Right atrium auricular region (tissue), 2 donors: ENCODE measurements at places on chromosomes 5 and 9. TPM values are rescaled to one million over a fixed set of nuclear protein-coding genes. Genes with fewer than 3 reads are reported as not detected.

GRCh38 chr5:176837707-176838115 is 27.4 kb downstream of the UNC5A start:
- DNase-seq, result peak; percentile 62

DNA sequence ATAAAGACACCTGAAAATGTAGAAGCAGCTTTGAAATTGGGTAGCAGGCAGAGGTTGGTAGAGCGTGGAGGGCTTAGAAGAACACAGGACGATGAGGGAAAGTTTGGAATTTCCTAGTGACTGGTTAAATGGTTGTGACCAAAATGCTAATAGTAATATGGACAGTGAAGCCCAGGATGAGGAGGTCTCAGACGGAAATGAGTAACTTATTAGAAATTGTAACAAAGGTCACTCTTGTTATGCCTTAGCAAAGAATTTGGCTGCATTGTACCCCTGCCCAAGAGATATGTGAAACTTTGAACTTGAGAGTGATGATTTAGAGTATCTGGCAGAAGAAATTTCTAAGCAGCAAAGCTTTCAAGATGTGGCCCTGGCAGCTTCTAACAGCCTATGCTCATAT is 382.5 kb downstream of the KCNN2 start:
- no peak for DNase-seq

SPINK6 gene
- not detected for total RNA-seq

GFI1B gene
- total RNA-seq, result not detected

DNA sequence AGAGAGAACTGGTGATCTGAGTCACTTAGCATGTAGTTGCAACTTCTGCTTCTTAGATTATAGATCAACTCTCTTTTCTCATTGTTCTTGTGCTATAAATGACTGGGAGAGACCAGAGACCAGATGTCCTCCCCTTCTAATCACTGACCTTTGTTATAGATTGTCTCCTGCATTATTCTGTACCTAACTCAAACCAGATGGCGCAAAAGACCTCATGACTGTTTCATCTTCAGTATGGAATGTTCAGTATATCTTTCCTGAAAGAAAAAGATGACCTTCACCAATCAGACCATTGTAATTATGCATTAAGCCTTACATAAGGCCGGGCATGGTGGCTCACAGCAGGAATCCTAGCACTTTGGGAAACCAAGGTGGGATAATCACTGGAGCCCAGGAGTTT is 30.5 kb upstream of the ADAM19 start:
- no peak for DNase-seq

DNA sequence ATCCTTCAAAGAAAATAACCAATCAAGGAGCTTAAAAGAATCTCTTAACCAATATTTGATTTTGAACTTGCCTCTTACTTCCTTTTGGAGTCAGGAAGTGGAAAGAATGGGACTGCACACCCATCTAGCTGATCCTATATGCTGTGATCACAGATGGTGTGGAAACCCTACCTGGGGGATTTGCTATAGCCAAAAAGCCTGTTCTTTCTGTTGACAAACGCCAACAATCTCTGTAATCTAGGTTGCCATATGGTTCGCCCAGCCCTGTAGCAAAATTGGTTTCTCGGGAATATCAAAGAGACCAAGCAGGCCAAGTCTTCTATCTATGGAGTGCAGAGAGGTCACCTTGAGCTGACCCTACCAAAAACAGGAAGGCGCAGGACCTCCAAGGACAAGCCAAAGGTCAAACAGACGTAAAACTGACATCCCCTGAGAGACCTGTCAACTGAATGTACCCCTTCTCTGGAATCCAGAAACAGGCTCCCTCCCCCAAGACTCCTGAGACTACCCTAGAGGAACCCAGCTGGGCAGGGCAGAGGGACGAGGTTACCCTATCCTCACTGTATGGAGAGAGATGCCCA is 19.4 kb downstream of the NRG2 start:
- no peak for DNase-seq

DNA sequence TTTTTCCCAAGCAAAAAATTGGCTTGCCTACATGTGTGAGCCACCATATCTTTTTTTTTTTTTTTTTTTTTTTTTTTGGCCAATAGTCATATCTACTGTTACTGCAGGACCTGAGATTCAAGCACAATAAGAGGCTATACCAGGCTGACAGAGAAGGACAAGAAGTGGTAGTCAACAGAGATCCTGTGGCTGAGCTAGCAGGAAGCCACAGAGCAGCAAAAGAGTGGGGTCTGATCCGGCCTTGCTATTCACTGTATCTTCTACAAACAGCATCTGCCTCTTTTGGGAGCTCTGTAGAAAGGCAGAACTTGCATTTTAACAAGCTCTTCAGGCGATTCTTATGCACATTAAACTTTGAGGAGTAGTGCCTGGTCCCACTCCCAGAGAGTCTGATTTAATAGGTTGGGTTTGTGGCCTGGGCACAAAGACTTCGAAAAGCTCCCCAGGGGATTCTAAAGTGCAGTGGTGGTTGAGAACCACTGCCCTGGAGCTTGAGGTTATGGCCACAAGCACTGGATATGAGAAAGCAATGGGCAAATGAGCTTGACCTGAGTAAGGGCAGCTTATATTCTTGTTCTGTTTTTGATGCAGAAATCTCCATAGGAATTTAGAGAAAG is 162.8 kb downstream of the PIK3R1 start:
- no peak for DNase-seq

DNA sequence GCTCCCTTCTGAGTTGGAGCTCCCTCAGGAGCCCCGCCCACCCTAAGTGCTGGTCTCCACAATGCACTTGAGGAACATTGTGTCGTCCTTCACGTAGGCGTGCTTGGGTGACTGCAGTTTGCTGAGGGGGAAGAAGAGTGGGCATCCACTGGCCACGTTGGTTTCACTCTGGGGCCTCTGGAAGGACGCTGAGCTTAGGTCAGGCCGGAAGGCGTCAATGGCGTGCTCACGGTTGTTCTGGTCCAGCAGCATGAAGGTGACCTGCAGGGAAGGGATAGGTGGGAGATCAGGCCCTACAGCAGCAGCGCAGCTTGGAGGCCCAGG is 21.7 kb downstream of the TRAF1 start:
- DNase-seq, result no peak

GRCh38 chr9:109574061-109574882 is 76.2 kb upstream of the PTPN3 start:
- no peak for DNase-seq

- DNase-seq, result no peak
These were observed 134.9 kb upstream of the ADCY2 start for GRCh38 chr5:7261049-7261448.

- DNase-seq, result no peak
These were observed 59.2 kb downstream of the SMC5 start for GRCh38 chr9:70318002-70318401.

- no peak for DNase-seq
These were observed 32.7 kb downstream of the TMEFF1 start for GRCh38 chr9:100505564-100506159.

- no peak for DNase-seq
These were observed 12.3 kb downstream of the KIF4B start for GRCh38 chr5:155025895-155026294.
